Activated CD4-positive, alpha-beta T cell treated with anti-CD3 and anti-CD28 coated beads, Interleukin-2, amount 50 U/mL, for 16 hours (primary cell): ENCODE measurements at places on chromosomes 4 and X.

DNA sequence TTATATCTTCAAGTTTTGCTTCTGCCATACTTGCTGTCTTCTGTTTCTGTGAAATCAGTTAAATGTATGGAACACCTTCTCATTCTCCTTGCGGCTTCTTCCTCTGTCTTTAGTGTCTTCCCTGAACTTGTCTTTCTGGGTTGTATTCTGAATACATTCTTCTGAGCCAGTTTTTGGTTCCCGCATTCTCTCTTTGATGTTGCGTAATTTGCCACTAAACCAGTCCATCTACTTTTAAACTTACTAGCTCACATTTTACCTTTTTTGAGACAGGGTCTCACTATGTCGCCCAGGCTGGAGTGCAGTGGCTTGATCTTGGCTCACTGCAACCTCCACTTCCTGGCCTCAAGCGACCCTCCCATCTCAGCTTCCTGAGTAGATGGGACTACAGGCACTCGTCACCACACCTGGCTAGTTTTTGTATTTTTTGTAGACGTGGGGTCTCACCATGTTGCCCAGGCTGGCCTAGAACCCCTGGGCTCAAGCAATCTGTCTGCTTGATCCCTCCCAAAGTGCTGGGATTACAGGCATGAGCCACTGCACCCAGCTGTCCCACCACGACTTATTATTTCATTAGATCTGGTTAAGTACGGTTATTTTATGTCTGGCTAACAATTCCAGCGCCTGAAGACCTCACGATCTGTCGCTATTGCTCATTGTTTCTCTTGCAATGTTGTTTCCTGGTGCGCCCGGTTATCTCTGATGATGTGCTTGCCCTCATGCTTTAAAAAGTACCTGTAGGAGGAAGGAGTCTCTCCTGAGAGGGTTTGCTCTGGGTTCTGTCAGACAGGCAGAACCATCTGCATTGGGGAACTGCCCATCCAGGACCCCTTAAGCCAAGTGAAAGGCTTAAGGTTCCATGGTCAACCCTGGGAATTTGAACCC, 9.8 kb upstream of the FAM3A start:
- DNase-seq: no peak

GRCh38 chrX:36116222-36116621, 196.7 kb downstream of the CFAP47 start:
- DNase-seq: no peak

GRCh38 chr4:142112451-142112850, 476.1 kb downstream of the IL15 start:
- DNase-seq: no peak

GRCh38 chrX:96563646-96564045, 121.0 kb upstream of the DIAPH2 start:
- DNase-seq: no peak

DNA sequence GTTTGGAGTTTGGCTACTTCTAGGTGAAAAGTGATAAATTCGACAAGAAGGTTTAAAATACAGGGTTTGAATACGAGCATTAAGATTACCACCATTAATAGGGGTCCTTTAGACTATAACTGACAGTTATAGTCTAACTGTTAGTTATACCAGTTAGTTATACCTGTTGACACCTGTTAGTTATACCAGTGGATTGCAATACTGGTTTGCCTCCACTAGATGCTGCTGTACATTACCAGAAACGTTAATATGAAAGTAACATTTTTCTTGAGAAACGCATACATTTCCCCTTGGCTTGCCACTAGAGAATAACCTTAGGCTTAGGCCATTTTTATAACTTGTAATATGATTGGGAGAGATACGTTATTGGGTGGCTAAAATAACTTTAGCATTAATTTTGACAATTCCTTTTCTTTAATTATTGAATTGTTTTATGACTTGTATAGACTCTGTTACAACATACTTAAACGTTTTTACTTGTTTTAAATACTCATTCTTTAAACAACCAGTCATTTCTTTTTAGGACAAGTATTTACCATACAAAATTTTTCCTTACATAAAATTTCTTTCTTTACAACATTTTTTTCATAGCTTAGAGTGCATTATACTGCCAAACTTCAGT, 911.2 kb downstream of the FSTL5 start:
- peak; percentile 17 for DNase-seq

- no peak for DNase-seq
These were observed 929.1 kb downstream of the RAB28 start for GRCh38 chr4:12555011-12555410.

GRCh38 chr4:173748353-173748752, 218.3 kb upstream of the HAND2 start:
- DNase-seq: no peak

- DNase-seq: peak; percentile 39
These were observed 22.2 kb downstream of the PHKA2 start for GRCh38 chrX:18961686-18962085.

DNA sequence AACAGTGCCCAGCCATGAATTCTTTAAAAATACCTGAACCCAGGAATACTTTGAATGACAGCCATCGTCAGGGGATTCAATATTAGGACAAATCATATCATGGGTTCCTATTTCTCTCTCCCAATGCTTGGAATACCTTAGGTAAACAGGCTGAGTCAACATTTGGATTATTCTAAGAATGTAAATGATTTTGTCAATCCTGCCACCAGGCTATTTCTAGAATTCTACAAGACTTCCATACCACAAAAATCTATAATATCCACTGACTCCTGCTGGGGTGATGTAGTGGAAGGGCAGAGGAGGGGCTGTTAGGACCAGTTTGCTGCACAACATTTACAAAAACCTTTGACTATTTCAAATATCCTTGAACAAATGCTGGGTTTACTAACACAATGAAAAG, 65.2 kb downstream of the IGFBP7 start:
- no peak for DNase-seq

GRCh38 chrX:134794692-134795091, 136.4 kb upstream of the PLAC1 start:
- DNase-seq: no peak

- DNase-seq: no peak
These were observed 310.0 kb downstream of the SLITRK2 start for GRCh38 chrX:146127617-146128016.

- no peak for DNase-seq
These were observed 395.5 kb upstream of the SMIM31 start for GRCh38 chr4:164358400-164358799.

DNA sequence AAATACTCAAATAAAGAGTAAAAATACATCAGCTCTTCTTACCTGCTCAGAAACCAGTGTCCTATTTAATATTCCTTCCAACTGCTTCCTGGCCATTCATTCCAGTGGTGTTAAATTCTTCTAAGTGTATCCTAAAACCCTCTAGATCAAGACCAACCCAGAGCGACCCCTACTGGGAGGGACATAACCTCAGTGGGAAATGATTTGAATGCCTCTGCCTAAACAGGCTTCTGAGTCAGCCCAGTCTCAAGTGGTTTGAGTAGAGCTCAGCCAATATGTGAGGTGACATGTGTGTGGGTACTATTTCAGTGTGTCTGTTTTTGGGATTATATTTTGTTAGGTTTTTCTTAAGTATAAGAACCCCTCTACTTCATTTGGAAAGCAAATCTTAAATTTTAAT, 133.6 kb upstream of the ARHGEF9 start:
- DNase-seq: no peak

DNA sequence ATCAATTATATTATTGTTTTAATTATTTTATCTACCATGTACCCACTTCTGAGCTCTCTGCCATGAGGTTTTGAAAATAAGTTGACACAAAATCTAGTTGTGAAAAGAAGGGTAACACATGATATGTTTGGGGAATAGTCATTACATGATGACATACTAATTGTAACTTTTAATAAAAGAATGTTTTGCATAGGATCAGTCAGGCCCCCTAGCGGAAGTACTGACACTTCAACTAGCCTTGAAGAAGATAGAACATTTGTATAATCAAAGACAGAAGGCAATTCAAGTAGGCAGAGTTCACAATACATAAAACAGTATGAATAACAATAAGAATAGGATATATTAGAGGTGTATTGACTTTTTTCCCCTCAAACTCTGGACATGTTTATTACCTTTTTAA, 1191.0 kb upstream of the AGA start:
- DNase-seq: no peak

GRCh38 chrX:15350329-15350996, 15.1 kb upstream of the PIGA start:
- DNase-seq: no peak

DNA sequence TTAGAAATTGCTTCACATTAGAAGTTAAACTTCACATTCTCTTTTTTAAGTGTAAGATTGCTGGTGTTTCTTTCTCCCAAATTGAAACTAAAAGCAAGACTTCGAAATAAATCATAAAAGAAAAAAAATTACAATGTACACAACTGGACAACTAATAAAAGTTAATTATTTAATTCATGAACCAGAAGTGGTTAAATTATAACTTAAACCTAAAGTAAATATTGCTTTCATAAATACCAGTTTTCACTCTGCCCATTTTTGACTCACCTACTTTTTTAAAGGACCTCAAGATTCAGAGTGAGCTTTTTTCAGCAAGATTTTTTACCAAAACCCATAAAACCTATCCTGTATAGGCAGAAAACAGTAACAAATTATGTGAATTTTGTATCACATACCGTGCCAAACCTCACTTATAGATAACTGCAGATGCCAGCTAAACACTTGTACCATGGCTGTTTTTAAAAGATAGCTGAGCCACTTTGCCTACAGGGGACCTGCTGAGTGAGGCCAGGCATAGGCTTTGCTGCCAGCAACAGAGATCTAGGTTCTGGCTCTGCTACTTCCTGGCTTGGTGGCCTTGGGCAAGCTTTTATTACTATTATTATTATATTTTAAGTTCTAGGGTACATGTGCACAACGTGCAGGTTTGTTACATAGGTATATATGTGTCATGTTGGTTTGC, 259.8 kb downstream of the NR3C2 start:
- no peak for DNase-seq

GRCh38 chr4:100576570-100576969, 58.7 kb upstream of the EMCN start:
- no peak for DNase-seq

GRCh38 chr4:31417040-31417439, 696.9 kb downstream of the PCDH7 start:
- DNase-seq: no peak

GRCh38 chr4:138897811-138898226, 117.8 kb upstream of the NOCT start:
- DNase-seq: peak; percentile 60

DNA sequence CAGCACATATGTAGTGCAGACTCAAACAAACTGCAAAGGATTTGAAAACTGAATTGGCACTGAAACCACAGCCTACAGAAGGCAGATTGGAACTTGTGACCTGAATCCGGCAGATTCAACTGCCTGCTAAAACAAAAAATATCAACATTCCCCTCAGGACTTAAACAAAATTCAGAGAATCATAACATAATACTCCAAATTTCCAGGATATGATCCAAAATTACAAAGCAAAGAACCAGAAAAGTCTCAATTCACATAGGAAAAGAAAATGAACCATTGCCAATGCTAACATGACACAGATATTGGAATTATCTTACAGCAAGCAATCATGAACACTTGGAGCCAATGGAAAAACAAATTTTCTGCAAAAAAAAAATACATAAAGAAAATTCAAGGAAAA, 250.4 kb downstream of the PRDM5 start:
- no peak for DNase-seq

GRCh38 chr4:4720646-4721045, 138.8 kb upstream of the MSX1 start:
- DNase-seq: no peak

GRCh38 chr4:87391576-87392054, 627 bp upstream of the HSD17B11 start:
- DNase-seq: no peak

DNA sequence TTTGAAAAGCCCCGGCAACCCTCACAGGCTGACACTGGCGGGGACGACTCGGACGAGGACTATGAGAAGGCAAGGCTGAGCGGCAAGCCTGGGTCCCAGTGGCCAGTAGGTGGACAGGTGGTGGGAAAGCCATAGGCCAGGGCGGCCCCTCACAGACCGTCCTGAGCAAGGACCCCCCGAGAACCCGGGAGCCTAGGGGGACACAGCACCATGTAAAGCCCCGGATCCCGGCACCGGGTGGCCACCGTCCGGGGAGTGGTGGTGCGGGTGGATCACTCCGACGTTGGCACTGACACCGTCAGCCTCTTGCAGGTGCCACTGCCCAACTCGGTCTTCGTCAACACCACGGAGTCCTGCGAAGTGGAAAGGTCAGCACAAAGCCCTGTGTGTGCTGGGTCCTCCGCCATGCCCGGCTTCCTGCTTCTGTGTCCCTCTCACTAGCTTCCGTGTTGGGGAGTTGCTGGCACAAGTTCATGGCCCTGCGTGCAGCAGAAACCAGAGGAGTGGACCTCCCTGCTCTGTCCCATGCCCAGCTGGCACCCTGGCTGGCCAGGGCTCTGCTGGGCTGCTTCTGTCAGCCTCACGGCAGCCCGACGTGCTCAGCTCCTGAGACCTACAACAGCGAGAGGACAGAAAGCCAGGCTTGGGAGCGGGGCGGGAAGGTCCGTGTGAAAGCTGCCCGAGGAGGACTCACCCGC, 11.9 kb upstream of the ADD1 start:
- DNase-seq: no peak

DNA sequence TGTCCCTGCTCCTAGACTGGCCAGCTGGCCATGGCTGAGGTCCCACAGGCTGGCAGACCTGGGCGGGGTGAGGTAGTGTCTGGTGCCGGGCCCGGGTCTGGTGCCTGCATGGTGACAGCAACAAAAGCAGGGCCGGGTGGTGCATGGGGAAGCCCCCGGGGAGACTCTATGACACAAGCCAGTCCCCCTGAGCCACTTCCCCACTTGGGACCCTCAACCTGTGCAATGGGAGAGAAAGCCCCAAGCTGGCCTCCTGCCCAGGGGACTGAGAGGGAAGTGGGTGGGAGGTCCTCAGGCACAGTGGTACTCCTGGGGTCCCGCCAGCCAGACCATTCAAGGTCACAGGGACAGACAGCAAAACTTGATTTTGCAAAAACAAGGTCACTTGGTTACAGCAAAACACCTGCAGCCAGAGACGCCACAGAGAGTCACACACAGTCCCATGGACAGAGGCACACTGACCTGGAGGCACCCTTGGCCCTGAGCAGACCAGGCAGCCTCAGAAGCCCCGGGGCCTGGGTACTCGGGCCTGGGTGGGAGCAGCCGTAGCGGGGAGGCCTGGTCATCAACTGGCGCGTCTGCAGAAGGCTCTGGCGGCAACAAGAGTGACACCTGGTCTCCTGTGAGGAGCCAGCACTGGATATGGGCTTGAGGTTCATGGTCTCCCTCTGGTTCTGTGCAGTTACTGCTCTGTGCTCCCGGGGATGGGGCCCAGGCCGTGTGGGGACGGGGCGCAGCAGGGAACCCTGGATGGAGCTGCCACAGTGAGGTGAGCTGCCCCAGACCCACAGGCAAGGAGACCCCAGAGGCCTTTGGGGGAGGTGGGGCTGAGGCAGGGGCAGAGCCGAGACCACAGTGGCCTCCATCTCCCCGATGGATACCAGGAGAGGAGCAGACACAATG, 60.6 kb downstream of the HTRA3 start:
- DNase-seq: no peak
